Mucosa of gallbladder (tissue), 1 donor: ENCODE measurements at places on chromosomes 12 and 14. TPM values are rescaled to one million over a fixed set of nuclear protein-coding genes. Genes with fewer than 3 reads are reported as not detected.

Gene NYNRIN
- 30.6 TPM for total RNA-seq

Gene KLHDC1
- 5.2 TPM for total RNA-seq

Gene RNASE1
- total RNA-seq = 609 TPM

Gene NAV3
- total RNA-seq = 31.7 TPM

Gene MUCL1
- not detected for total RNA-seq

Gene RAD51AP1
- total RNA-seq = 1.1 TPM

Gene RD3L
- not detected for total RNA-seq

Gene INHBC
- total RNA-seq = not detected

Gene TECPR2
- total RNA-seq = 38.1 TPM

Gene OS9
- 249 TPM for total RNA-seq

Gene SPTSSA
- 32.7 TPM for total RNA-seq

Gene DEPDC4
- total RNA-seq = 2.1 TPM

Gene PKP2
- 39.3 TPM for total RNA-seq

GRCh38 chr12:124422142-124422569 lies 127.3 kb downstream of the RFLNA start:
- DNase-seq = peak; percentile 60

DNA sequence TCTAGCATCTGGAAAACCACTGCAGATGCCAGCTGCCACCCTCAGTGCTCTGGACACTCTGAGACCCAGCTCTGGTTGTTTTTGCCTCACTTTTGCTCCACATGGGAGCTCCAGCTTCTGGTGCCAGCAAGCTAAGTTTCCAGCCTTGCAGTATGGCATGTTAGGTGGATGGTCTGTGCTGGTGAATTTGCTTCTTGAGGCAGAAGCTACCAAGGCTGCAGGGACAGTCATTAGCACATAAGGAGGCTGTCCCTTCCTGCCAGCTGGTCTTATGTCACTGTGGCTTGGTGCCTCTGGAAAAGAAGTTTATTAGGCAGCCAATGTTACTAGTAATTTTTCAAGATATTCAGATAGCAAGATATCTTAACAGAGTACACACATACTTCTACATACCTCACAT lies 64.2 kb upstream of the CSRP2 start:
- no peak for DNase-seq

DNA sequence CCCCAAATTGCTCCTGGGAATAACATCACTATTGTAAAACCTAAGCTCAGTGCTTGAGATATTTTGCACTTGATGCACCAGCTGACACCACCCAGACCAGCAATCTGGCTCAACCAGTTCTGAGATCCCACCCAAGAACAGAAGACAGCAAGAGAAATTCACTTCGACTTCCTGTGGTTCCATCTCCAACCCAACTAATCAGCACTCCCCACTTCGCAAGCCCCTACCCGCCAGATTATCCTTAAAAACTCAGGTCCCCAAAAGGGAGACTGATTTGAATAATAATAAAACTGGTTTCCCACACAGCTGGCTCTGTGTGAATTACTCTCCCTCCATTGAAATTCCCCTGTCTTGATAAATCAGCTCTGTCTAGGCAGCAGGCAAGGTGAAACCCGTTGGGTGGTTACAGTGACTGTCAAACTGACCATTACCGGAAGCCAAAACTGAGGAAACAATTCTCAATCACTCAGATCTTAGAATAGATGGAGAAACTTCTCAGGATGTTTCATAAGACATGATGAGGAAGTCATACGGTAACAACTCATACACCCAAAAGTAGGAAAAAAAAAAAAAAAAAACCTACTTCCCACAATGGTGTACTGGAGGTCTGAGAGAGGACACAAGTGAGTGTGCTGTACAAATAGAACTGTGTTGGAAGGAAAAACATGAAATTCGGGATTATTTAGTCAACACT lies 92.4 kb downstream of the TMTC1 start:
- DNase-seq = no peak

DNA sequence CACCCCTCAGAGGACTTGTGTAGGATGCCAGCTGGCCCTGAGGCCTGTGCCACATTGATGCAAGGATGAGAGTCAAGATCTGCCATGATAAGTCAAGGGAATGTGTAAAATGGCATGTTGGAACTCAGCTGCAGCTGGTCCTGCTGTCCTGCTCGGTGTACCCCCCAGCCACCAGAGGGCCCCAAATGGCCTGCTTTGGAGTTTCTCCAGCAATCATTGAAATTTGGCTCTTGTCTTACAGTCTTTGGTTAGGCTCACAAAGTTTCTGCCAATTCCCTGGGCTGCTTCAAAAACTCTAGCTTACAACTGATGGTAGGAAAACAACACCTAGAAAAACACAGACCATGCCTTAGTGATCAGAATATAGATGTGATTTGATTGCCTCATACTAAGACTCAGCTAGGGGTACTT lies 76.8 kb downstream of the HSD17B6 start:
- peak; percentile 48 for DNase-seq

DNA sequence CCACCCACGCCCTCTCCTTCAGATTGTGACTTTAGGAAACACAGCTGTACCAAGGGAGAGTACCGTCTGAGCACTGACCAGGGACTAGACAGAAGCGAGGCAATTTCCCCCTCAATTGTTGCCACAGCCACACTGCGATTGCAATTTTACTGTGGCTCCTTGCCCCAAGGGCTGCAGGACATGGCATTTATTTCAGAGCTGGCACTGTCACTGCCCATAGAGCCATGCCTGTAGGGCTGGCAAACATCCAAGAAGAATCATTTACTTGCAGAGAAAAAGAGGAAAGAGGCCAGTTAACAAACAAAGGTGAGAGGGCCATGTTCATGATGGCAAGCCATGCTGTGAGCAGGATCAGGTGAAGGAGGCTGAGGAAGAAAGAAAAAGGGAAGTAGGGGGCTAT lies 129.6 kb downstream of the EMP1 start:
- no peak for DNase-seq

DNA sequence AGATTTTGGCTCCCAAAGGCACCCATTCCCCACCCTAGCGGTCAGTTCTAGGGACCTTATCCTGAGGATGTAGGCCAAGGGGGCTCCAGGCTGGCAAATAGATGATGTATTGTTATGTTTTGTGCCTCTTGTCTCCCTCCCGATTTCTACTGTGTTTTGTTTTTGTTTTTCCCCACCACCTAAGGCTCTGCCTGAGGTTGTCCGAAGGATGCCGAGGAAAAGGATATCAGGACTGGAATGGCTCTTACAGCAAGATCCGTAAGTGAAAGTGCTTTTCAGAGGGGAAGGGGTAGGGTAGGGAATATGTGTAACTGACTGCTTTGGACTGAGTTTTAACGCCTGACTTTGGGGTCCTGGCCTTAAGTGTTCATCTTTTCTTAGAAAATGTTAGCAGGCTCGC lies 6.6 kb downstream of the FOXG1 start:
- no peak for DNase-seq

DNA sequence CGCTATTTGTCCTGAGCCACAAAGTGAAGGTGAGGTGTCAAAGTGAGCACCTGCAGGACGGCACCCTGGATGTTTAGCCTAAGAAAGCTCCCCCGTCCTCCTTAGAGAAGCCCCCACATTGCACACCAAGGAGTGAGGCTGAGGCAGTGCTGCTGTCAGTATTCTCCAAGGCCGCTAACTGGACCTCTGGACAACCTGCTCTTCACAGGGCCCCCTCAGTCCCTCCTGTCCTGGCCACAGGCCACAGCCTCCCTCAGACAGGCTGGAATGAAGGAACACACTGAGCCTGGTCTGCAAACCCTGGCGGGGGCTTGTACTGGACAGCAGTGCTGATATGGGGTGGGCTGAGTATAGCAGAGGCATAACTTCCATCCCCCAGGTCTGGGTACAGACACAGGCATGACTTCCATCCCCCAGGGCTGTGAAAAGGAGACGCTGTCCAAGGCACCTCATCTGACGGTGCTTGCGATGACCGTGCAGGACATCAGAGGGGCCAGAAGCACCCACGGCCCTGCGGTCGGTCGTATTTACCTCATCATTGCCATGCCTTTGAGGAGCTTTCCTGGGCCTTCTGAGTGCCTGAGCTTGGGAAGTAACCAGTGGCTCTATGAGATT lies 82.4 kb upstream of the DIO3 start:
- no peak for DNase-seq

DNA sequence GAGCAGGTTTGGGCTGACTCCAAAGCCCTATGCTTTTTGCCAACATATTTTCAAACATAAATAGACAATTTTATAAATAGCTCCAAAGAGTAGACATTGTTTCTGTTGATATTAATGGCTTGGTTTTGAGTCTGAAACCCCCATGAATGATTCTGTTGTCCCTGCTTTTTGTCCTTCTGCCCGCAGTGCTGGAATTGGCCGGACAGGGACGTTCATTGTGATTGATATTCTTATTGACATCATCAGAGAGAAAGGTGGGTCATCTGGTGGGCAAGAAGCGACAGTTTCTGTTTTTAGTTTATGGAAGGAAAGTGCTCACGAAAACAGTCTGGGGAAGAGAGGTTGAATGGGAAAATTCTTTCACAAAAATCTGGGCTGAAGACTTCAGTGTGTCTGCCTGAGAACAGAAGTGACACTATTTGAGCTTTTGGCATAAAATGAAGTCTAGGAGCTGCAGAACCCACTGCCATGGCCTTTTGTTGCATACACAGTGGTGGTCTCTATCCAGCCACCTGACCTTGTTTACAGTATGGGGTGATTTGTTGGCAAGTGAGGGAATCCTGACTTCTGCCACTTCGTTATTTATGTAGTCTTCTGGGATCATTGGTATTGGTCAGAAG lies 69.6 kb downstream of the PTPN11 start:
- no peak for DNase-seq

- no peak for DNase-seq
These were observed 31.9 kb downstream of the MMAB start for GRCh38 chr12:109541413-109541726.

DNA sequence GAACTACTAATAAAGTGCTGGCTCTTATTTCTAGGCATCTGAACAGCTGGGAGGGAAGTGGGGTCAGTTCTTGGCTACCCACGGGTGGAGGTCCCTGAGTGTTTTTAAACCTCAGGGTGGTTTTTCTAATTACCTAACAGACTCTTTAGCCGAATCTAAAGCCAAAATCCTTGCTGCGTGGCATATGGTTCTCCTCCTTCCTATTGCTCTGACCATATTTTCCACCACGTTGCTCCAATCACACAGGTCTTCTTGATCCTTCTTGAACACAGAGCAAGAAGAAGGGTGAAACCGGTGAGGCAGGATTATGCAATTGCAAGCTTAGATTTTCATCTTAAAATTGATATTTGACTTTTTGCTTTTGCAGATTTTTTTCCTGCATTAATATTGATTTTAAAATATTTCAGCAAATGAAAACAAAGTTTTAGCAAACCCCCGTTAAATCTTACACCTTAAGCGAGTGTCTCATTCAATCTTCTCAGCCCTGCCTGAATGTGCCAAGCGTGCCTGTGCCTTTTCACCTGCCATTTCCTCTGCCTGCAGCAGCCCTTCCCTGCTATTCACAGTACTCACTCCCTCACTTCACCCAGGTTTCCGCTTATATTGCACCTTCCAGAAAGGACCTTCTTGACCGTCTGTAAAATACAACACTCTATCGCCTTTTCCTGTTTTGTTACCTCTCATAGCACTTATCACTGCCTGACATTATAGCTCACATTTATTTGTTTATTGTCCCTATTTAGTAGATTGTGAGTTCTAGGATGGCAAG lies 506.0 kb downstream of the DIO2 start:
- DNase-seq = no peak

DNA sequence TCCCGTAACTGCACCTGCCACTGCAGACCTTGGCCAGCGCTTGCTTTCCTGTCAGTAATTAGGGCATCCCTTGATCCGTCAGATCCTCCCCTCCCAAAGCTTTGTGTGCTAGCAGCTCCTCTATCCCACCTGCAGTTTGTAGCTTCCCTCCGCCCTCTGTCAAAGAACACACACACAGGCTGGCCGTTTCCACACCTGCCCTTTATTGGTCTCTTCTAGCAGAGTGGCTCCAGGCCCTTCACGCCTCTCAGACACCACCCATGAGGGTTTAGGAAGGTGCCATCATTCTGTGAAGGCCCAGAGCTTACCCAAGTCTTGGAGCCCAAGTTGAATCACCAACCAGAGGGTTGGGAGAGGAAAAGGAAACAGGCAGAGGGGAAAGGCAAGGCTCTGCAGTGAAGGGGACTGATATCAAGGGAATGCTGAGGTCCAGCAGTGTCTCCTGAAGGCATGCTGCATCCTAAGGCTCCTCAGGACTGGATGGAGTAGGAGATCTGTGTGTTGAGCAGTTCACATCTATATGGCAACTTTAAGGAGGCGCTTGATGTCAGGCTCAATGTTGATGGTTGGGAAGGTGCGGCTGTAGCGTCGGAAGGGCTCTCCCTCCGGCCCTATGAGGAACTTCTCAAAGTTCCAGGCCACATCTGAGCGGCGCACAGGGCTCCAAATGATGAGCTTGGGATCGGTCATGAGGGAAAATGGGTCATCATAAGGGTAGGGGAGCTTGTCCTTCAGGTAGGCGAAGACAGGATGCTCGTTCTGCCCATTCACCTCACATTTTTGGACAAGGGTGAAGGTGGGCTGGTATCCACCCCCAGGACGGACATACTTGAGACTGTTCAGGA lies 3.4 kb downstream of the GPX2 start:
- DNase-seq = no peak

DNA sequence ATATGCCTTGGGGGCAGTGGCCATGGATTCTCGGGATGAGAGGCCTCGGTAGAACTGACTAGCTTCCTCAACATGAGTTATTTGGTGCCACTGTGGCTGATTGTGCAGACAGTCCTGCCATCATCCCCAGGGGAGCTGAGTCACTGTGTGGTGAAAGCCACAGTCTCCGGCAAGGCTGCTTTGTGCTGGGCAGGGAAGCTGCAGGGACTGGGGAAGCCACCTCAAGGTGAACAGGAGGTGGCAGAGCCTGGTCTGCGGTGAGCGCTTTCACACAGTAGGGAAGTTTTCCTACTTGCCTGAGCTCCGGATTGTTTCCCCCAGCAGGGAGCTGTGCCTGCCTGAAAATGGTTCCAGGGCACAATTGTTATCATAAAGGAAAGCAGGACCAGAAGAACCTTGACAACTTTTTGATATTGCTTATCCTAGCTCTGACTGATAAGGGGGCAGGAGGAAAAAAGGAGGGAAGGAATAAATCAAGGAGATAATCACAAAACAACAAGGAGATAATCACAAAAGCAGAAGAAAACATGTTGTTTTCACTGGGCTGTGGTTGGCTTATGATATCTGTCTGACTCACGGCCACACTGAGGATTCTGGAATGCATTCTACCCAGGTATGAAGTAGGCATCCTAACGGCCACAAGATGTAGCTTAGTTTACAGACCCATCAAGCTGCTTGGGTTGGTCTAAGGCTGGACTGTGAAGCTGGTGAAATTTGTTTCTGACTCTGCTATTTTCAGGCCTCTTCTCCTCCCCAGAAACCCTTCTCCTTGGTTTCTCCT lies 32.2 kb upstream of the GNG2 start:
- DNase-seq = no peak

GRCh38 chr14:95523051-95523814 lies 6.8 kb upstream of the SYNE3 start:
- no peak for DNase-seq

DNA sequence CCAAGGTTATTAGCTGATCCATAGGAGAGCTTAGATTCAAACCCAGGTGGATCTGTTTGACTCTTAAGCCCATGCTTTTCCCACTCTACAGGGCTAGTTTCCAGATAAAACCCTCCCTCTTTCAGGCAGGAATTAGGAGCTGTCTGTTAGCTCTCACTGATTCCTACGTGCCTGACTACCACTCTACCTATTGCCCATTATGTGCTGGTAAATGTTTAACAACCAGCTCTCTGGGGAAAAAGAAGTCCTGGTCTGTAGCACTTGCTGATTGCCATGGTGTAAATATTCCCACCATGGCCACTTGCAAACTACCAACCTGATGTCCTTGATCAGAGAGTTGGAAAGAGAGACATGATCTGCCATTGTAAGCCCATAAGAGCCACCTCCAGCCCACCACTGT lies 65.5 kb upstream of the BDKRB2 start:
- DNase-seq = no peak

GRCh38 chr14:29721586-29721985 lies 206.1 kb downstream of the PRKD1 start:
- DNase-seq = no peak
